CD4-positive, alpha-beta memory T cell (primary cell): ENCODE measurements at places on chromosomes 6 and 20.

DNA sequence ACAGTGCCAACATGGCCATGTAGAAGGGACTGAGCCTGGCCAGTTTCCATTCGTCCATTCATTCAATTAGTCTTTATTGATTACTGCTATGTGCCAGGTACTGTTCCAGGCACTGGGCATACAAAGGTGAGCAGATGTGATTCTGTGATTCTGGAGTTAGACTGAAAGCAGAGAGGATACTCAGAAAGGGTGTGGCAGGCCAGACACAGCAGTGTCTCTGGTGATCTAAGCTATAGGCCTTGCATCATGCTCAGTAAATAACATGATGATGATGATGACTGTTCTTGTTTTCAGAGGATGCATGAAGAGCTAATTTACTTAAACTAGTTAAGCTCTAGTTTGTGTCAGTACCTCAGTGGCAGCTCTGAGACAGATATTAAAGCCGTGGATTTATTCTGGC lies 31.4 kb upstream of the FUCA2 start:
- DNase-seq: no peak

- no peak for DNase-seq
Measured at GRCh38 chr6:17542243-17542642, 57.9 kb upstream of the FAM8A1 start.

DNA sequence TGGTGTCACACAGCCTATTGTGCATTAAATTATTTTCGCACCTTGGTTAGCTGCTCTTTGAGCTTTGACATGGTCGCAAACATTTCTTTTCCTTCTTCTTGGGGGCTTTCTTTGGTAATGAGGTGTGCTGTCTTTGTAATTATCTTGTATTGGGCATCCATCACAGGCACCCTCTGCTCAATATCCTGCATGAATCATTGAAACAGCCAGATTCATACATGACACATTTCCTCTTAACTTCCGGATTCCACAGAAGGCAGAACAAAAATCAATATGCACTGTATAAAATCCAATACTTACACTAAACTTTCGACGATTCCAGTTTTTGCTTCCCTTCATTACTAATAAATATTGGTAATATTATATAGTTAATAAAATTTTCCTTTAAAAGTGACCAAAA lies 175.6 kb downstream of the SYNE1 start:
- no peak for DNase-seq

DNA sequence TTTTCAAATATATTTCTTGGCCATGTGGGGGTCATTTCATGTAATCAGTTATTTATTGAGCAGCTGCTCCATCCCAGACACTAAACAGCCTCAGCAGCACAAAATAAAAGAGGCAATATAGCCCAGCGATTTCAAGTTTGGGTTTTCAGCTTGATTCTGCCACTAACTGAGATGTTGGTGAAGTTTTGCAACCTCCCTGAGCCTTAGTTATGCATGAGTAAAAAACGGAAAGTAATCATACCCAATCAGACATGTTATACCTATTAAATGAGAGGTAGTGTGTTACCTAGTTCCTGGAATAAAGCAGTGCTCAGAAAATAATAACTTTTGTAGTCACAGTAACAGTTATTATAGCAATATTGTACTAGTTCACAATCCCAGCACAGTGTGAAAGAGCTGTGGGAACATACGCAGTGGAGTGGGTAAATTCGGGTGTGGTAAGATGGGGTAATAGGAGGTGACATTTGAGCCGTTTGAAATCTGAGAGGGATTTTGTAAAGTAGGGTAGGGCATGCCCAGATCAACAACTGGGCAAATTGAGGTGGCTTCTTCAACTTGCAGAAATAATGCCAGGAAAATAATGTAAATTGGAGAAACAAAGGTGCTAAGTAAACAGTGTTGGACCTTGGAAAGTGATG lies 1.5 kb downstream of the SLC9A8 start:
- no peak for DNase-seq

GRCh38 chr6:75922226-75922625 lies 150.2 kb downstream of the IMPG1 start:
- DNase-seq: no peak

- DNase-seq: no peak
Measured at GRCh38 chr6:42264162-42264851, 46.6 kb upstream of the MRPS10 start.

GRCh38 chr20:3405696-3406358 lies 1.6 kb downstream of the DNAAF9 start:
- DNase-seq: no peak

DNA sequence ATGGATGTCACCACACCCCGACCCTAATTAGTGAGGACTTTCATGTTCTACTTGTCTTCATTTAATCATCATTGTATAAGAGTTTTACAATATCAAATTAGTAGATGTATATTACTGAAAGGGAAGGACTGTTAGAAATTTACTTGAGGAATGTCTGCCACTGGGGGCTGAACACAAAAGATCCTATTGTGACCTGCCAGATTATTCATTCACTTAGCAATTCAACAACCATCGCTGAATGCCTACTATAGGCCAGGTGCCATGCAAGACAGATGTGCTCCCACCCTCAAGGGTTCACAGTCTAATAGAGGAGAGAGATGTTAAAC lies 8.0 kb upstream of the RBCK1 start:
- DNase-seq: no peak

DNA sequence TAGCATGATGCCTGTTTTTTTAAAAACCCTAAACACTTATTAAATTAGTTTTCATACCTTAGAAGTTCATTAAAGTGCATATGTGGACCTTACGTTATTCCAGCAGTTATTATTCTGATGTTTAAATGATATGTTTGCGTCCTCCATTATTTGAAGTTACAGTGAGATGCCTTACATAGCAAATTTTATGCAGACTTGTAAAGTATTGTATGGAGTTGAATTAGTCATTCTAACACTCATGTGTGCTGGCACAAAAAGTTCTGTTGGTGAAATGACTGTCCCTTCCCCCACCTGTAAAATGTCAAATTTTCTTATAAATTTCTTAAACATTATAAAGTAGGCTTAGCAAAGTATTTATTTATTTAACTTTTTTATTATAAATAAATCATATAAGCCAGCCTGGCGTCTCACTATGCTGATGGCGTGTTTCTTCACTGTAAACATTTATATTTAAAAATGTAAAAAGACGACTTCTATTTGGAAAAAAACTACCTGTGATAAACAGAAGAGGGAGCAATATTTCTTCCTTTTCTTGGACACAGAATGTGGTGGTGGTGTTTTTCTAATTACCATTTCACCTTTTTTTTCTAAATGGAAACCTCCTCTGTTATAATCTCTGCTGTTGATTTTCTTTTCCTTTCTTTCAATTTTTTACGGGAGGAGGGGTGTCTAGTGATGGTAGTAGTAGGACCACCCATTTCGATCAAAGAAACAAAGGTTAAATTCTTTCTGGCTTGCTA lies 155.4 kb downstream of the RFPL4B start:
- DNase-seq: no peak

GRCh38 chr6:39819228-39819627 lies 27.1 kb downstream of the DAAM2 start:
- no peak for DNase-seq

GRCh38 chr6:135673501-135674309 lies 176.2 kb upstream of the AHI1 start:
- DNase-seq: no peak

DNA sequence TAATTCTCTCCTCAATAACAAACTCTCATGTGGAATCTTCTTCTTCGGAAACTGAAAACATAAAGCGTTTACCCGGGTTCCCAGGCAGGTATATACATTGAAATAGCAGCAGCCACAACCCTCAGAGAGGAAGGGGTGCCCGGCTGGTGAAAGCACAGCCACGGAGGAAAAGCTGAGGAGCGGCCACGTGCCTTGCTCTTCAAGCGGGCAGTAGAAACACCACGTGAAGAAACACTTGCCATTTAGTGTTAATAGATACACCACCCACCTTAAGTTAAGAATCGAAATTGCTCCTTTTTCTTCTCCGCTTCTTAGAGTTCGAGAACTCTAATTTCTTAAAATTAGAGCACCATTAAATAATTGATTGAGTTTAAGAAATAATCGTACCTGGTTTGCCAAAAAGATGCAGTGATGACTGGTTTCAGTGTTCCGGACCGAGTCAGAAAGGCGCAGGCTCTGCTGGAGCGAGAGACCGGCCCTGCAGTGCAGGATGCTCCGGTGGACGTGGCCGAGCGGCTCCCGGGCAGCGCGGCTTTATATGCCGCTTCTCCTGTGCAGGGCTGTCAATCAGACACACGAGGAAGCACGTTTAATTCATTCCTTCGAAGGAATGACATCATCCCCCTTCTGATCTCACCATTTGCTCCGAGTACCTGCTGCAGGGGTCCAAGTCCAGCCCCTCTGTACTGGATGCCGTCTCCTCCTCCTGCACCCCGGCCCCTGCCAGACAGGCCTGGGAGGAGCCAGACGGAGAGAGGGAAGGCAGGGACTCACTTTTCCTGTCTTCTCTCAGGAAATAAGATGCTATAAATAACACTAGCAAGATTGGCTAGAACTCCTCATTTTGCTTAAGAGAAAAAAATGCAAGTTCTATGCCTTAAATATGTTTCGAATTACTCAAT lies at the start of gene THBS2:
Gene THBS2, minus strand, starts transcription at position 510 of the 902 bp plus-strand sequence. CDS start 3,062 bp downstream, outside the sequence.
- no peak for DNase-seq

DNA sequence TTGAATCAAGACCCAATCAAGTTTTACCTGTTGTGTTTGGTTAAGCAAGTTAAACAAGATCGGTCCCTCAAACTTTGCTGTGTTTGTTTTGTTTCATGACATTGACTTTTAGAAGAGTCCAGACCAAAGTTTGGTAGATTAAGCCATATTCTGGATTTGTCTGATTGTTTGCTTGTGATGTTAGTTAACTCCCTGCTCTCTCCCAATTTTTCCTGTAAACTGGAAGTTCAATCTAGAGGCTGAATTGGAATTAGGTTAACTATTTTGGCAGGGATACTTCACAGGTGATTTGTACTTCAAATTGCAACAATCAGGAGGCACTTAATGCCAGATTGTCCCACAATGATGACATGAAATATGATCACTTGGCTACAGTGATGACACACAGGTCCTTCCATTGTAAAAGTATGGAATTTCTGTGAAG lies 13.6 kb upstream of the SH3BGRL2 start:
- no peak for DNase-seq

DNA sequence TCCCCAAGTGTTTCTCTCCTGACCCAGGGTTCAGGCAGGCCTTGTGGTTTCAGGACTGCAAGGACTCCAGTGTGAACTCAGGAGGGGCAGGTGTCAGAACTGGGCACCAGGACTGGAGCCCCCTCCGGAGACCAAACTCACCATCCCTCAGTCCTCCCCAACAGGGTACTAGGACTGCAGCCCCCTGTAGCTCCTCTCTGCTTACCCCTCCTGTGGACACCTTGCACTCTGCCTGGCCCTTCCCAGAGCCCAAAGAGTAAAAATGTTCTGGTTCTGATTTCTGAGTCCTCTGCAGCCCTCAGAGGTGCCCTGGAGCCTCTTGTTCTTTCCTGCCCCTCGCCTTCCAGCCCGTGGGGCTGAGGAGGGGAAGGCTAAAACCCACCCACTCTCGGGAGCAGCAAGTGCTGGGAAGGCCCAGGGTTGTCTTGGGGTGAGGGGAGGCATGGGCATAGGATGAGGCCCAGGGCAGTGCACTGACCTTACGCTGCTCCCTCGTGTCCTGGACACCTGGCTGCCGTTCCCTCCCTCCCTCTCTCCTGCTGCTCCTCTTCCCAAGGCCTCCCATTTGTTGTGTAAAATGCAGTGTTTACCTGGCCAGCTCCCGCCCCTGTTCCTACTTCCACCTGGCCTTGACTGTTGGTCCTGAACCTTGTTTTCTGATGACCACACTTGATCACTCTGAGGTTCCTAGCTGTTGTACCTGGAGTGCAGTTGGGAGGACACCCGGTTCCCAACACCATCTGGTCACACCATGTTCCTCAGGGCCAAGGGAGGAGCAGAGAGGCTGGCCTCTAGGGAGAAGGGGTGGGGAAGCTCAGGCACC lies 9.9 kb downstream of the CNPY3 start:
- DNase-seq: no peak

DNA sequence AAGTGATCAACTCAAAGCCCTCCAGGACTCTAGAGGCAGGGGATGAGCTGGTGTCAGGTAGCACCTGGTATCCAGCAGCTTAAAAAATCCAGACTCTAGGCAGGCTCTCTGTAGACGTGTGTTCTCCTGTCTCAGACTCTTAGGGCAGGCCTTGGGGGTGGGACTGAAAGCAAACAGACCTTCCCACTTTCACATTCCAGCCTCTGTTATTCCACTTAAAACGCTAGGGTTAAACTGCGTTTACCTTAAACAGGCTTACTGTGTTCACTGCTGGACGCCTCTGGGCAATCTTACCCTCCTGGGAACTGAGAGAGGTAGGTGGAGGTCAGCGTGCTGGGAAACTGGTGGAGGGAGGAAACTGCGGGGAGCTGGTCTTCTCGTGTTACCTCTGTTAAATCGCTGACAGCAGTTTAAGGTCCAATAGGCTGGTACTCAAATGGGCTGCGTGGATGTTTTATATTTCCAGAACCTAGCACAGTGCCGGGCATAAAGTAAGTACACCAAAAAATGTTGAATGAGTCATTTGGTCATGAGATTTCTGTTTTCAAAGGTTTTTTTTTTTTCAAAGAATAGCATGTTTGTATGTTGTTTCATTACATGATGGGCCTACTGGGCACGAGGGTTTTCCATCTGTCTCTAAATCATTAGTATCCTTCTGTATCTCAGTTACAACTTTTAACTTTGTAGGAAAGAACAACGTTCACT lies at the start of gene GCNT2:
Gene GCNT2, plus strand, starts transcription at position 248 of the 705 bp plus-strand sequence. CDS start 7,561 bp downstream, outside the sequence.
- DNase-seq: no peak

- no peak for DNase-seq
Measured at GRCh38 chr6:24788031-24788665, 10.6 kb downstream of the ARMH2 start.

DNA sequence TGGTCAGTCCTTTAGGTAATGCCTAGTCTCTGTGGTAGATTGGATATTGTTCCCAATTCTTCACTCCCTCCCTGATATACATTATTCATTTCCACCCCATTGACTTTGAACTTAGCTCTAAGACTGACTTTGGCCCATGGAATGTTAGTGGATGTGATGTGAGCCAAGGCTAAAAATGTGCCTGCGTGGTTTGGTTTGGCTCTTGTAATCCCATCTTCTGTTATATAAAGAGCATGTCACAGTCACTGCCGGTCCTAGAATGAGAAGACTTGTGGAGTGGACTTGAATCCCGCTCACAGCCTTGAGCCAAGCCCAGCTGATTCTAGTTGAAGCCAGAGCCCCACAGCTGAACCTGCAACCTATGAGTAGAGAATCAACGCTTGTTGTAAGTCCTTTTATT lies 23.6 kb upstream of the DNAAF9 start:
- no peak for DNase-seq

DNA sequence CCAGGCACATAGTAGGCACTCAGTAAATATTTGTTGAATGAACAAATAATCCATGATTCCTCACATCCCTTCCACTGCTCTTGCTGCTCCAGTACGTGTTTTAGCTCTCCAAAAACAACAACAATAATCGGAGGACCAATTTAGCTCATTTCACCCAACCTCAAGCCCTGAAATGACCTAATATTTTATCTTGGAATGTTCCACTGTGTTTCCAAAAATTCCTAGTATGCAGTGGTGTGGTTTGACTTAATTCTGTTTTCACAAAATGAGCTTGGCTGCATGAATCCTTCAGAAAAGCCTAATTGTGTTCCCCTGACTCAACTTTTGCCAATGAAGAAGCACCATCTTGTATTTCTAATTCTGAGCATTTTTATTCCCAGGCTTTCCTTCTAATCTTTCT lies 168.0 kb upstream of the PHACTR1 start:
- no peak for DNase-seq
